Globus pallidus (tissue), 1 donor: ENCODE measurements at places on chromosomes 16 and 17.

GRCh38 chr16:66690106-66690847 lies 6.3 kb downstream of the CMTM4 start:
- peak; percentile 77 for DNase-seq

GRCh38 chr16:24652209-24652712 lies 77.2 kb upstream of the TNRC6A start:
- no peak for DNase-seq

DNA sequence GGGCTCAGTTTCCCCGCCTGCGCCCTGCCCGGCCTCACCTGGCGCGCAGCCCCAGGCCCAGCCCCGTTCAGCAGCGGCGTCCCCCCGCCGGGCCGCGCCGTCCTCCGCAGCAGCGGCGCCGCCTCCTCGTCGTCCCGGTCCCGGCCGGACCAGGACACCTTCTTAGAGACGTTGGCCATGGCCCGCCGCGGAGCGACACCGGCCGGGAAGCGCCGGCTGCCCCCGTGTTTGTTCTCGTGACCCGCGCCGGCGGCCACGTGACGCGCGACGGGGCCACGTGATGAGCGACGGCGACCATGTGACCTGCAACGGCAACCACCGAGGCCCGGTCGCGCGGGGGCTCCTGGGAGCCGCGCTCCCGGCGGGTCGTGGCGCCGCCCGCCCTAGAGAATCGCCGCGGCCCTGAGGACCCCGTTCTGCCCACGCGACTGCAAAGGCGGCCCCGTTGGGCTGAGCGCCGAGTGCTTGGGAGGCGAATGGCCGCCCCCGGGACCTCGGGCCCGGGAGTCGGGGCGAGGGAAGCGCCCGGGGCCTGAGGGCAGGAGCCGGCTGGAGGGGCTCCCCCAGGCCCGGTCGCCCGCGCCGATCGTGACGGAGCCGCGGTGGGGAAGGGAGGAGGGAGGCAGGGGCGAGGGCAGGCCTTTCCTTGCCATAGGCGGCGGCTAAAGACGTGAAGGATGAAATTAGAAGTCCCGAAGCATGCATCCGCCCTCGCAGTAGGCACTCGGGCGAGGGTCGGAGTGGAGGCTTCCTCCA lies at the start of gene CLCN7:
Gene CLCN7 (minus strand): TSS at position 233 of the 756 bp plus-strand sequence. CDS start 54 bp downstream, at position 179.
- peak; percentile 71 for DNase-seq

DNA sequence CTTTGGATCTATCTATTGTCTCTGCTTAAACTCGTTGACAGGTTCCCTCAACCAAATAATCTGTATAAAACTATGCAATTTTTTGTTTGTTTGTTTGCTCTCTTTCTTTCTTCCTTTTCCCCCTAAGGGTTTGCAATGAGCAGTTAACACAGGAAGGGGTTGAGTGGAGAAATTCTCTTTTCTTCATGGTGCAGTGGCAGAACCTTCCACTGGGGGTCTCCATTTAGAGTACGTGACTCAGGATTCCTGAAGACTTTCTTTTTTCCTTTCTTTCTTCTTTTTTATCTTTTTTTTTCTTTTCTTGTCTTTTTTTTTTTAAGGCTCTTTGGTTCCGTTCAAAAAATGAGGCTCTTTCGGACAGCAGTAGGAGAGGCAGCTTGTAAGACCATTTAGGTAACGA lies 19.5 kb upstream of the RBFOX1 start:
- DNase-seq = no peak

GRCh38 chr17:17768424-17769088 lies 68.2 kb downstream of the SREBF1 start:
- DNase-seq = no peak
